ENCODE measurements at places on chromosomes 16 and 17.

DNA sequence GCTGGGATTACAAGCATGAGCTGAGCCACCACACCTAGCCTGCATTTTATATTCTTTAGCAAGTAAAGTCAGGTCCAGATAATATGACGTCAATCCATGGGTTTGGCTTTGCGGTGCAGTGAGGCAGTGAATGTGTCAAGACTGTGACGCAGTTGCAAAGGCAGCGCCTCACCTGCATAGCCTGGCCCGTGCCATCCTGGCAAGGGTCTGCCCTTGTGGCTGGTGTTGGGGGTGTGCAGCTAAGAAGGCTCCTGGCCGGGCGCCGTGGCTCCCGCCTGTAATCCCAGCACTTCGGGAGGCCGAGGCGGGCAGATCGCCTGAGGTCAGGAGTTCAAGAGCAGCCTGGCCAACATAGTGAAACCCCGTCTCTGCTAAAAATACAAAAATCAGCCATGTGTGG lies 7.0 kb downstream of the PDF start:
- no peak for DNase-seq

- DNase-seq: no peak
Observed at GRCh38 chr16:22213801-22214200, 7.7 kb downstream of the EEF2K start.

- DNase-seq: peak; percentile 28
Observed at GRCh38 chr16:81036751-81037350, 1.2 kb downstream of the ATMIN start.

GRCh38 chr17:16593356-16594102 lies 24.5 kb upstream of the ZNF287 start:
- no peak for DNase-seq

GRCh38 chr16:1152651-1153259 lies at the start of gene CACNA1H:
Gene CACNA1H (plus strand): TSS chr16:1153106. CDS start chr16:1153738, 632 bp downstream.
- no peak for DNase-seq

DNA sequence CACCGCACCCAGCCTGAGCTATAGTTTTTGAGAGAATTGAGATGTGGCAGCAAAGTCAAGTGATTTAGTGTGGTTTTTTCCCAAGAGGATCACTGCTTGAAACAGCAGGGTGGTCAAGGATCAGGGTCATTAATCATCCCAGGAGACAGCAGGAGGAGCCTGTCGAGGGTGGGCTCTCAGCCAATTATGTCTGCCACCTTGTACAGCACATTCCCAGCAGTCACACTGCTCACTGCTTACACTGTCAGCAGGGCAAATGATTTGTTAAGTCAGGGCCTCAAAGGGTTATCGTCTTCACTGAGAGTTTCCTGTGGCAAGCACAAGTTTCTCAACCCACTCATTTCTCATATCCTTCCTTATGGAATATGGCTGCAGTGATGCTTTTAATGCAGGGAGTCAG lies 13.2 kb downstream of the B3GNT9 start:
- DNase-seq: no peak

DNA sequence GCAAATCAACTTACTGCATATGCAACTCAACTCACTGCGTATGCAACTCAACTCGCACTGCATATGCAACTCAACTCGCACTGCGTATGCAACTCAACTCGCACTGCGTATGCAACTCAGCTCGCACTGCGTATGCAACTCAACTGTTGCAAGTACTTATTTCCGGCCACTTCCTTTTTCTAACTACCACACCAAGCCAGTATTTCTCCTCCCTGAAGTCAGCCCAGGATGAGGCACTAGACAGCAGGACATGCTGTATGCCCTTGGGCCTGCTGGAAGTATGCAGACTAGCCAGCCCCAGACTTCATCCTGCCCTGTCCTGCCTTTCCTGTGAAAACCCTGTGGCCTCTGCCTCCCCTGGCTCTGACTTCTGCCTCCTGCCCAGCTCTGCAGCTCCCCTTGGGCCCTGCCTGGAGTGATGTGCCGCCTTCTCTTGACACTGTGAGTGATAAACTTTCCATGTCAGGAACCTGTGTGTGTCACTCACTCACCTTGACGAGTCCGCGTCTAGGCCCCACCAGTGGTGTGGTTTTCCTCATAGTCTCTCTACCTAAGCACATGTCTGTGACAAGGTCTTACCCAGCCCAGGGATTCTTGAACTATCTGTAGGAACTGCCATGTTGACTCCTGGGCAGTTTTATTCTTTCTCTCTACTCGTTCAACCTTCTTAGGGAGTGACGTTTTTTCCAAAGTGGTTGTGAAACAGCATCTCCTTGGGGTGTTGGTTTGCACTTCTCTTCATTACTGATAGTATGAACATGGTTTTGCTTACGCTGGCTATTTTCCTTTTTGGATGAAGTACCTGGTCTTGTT lies 16.4 kb downstream of the ZNF778 start:
- DNase-seq: no peak

DNA sequence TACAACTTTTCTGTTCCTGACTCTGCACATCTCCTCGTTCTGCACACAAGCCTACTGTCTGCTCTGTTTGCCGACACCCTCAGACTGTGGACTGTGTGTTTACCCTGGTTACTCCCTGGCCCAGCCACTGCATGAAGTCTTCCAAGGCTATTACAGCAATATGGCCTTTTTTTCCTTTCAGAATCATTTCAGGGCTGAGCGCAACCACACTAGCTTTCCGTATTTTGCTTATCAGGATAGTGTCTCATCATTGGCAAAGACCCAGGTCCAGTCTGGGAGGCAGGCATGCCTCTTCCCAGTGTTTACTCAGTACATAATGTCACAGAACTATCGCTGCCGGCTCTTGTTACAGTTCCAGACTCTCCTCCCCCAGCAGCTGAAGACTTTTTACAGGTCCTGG lies 10.1 kb downstream of the DNAH9 start:
- no peak for DNase-seq

- no peak for DNase-seq
Observed at GRCh38 chr16:337437-337836, 15.1 kb downstream of the AXIN1 start.

DNA sequence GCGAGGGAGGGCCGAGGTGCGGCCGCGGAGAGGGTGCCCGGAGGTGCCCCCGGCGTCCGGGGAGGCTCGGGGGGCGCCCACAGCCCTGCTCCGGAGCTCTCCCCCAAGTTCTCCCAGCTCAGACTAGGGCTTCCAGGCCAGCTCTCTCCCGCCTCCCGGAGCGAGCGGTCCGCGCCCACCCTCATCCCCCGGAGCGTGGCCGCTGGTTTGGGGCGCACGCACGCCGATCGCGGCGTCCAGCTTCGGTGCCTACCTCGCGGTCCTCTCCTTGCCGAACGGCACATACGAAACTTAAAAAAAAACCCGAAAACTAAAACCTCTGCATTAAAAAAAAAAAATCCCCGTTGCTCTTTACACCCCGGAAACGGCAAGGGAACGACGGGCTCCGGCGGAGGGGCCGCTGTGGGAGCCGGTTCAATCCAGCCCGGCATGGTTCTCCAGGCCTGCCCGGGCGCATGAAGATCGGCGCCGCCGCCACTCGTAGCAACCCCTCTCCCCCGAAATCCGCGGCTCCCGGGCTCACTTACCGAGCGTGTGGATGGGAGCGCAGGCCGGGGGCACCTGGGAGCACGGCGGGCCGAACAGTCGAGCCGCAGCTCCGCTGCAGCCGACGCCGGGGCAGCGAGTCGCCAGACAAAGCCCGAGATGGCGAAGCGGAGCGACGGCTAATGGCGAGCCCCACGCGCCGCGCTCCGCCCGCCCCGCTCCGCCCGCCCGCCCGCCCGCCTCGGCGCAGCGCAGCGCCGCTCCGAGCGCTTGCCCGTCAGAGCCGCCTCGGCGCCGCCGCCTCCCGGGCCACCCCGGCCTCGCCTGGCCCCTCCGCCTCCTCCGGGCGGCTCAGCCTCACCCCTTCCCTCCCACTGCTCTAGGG lies 973 bp upstream of the UBTF start:
- peak; percentile 46 for DNase-seq

- no peak for DNase-seq
Observed at GRCh38 chr17:79395545-79395944, 215.3 kb downstream of the RBFOX3 start.

DNA sequence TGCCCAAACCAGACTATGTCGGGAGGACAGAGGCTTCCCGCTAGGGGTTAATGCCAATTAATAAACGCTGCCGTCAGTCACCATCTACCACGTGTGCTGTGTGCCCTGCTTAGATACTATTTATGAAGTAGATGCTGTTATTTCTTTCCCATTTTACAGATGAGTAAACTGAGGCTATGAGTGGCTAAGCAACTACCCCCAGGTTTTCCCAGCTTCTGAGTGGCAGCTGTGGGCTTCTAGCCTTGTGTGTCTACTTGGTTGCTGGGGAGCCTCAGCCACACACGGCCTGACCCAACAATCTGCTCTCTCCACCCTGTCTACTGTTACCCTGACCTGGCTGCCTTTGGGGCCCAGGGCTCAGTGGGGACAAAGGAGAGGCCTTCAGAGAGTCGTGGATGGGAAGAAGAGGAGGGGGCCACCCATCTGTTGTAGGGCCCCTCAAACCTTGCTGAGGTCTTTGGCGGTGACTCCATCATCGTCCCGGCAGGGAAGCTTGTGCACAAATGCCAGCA lies 7.1 kb downstream of the GIT1 start:
- DNase-seq: no peak

Data from GF-D8 (cell line).